ENCODE measurements at places on chromosomes 11 and 22.
A peak's percentile ranks its signal among the peaks of the same experiment; 100 is the strongest.

GRCh38 chr11:2898366-2899079 lies 12.9 kb upstream of the CDKN1C start:
- peak; percentile 100 for DNase-seq

DNA sequence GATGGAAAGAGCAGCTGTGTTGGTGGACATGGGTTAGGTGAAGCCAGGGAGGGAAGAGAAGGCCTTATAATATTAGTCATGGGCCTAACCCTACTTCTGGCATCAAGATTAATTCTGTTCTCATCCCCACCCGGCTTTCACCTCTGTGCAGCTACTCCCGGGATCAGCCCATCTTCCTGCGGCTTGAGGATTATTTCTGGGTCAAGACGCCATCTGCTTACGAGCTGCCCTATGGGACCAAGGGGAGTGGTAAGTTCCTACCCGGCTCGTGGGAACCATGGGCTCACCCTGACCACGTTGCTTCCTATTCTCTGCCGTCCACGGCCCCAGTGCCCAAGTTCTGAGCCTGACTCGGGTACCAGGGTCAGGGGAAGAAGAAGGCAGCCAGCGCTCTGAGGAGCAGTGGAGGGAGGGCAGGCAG lies 51.6 kb downstream of the ST3GAL4 start:
- DNase-seq: no peak

DNA sequence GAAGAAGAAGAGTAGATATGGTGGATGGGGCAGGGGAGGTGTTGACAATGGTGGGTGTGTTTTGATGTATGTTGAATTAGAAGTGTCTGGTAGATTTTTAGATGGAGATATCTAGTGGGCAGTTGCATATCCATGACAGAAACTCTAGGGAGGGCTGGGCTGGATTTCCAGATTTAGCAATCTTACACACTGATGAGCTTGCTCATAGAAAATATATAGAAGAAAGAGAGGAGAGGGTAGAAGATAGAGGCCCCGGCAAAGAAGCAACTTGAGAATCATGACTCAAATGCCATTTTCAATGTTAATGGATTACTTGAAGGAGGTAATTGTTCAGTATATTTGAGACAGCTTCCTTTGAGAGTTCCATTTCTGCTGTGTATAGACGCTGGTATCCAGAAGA lies 8.2 kb downstream of the REXO2 start:
- no peak for DNase-seq

GRCh38 chr11:10139656-10140055 lies 154.4 kb downstream of the SBF2 start:
- peak; percentile 93 for DNase-seq

DNA sequence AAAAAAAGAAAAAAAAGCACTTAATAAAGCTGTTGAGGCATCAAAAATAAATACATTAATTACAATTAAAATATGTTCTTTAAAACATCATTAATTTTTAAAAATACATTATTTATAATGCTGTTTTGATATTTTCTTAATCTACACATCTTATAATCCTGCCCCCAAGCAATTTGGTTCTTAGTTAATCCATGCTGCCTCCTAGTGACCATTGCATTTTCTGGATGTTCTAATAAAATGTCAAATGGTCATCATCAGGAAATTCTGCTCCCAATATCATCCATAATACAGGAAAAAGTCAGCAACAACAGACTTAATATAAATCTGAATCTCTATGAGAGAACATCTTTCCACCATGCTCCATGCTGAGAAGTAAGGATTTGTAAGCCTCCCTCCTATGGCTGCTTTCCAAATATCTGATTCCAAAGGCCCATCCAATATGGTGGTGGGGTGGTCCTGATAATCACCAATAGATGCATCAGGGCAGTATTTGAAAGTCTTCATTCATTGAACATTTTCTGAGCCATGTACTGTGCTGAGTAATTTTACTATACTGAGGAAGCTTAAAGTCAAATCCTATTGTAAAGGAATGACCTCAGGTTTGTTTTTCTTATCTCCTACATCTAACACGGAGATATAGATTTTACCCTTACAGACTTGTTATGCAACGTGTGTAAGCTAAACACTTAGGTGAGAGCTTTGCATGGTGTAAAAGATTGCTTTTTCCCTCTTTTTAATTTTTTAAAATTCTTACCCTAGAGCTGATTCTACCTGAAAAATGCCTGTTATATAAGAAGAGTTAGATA lies 124.7 kb upstream of the BMAL1 start:
- DNase-seq: no peak

GRCh38 chr11:27209562-27210005 lies 153.4 kb downstream of the CCDC34 start:
- DNase-seq: peak; percentile 60

DNA sequence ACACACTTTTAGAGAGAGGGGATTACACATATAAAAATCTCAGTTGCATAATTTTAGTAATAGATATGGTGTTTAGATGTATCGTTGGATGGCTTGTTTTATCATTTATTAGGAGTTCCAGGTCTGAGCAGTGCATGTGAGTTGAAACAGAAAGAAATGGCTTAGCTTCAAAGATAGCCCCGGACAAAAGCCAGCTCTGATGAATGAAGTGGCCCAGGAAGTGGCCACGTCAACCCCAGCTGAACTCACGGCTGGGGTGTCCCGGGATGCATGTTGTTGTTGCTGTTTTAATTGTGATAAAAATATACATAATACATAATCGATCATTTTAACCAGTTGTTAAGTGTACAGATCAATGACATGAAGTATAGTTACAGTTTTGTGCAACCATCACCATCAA lies 1513.6 kb downstream of the BRD1 start:
- DNase-seq: no peak

- DNase-seq: no peak
Measured at GRCh38 chr11:105878510-105878909, 143.5 kb downstream of the MSANTD4 start.

- DNase-seq: peak; percentile 80
Measured at GRCh38 chr11:57652662-57653061, 3.0 kb upstream of the YPEL4 start.

GRCh38 chr11:120167659-120168058 lies 29.7 kb upstream of the TRIM29 start:
- no peak for DNase-seq

DNA sequence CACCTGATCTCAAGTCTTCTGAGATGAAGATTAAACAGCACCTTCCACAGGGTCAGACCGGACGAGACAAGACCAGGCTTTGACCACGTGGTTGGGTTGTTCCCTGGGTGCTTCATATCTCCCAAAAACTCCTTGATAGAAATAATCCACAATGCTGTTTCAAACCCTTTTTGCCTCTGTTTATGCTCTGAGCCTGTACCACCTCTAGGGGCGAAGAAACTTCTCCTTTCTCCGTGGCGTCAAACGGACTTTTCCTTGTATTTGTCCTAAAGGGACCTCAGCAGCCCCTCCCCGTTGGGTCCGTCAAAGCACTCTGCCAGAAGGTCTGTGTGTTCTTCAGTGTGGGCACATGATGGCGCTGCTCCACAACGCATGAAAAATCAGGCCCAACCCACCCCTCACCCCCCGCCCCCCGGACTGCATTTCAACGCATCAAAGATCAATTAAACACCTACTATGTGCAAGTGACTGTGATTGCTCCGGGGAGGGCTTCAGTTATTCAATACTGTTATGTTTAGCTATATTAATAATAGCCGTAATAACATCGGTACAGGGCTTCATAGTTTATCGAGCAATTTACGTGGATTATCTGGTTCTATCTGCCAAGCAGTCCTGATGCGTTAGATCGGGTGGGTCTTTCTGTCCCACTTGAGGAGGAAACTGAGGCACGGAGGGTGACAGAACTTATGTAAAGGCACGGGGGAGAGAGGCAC lies 17.3 kb upstream of the EIF3D start:
- DNase-seq: peak; percentile 65

GRCh38 chr22:31958625-31959239 lies 14.4 kb downstream of the YWHAH start:
- DNase-seq: no peak

- no peak for DNase-seq
Measured at GRCh38 chr11:120708511-120709183, 197.1 kb downstream of the GRIK4 start.

- no peak for DNase-seq
Measured at GRCh38 chr11:32316858-32317642, 118.3 kb downstream of the WT1 start.

GRCh38 chr22:27504360-27505253 lies 296.9 kb downstream of the MN1 start:
- DNase-seq: no peak

GRCh38 chr11:16778286-16778685 lies 39.8 kb downstream of the C11orf58 start:
- no peak for DNase-seq

- peak; percentile 96 for DNase-seq
Measured at GRCh38 chr11:123580557-123581275, 73.7 kb downstream of the SCN3B start.

Measured in osteoblast (primary cell).